Stimulated activated CD8-positive, alpha-beta memory T cell treated with anti-CD3 and anti-CD28 coated beads, Interleukin-4, amount 100 ng/mL, for 1 hour (primary cell): ENCODE measurements at places on chromosomes 3 and 15.

DNA sequence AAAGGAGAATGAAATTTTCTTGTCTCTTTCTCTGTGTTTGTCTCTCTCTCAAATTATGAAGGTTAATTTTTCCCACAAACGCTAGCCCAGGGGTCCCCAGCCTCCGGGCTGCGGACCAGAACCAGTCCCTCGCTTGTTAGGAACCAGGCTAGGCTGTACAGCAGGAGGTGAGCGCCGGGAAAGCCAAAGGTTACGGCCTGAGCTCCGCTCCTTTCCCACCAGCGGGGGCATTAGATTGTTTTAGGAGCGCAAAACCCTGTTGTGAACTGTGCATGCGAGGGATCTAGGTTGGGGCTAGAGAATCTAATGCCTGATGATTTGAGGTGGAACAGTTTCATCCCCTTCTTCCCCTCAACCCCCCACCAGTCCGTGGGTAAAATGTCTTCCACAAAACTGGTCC lies 74.7 kb upstream of the ZNF385D start:
- no peak for DNase-seq

DNA sequence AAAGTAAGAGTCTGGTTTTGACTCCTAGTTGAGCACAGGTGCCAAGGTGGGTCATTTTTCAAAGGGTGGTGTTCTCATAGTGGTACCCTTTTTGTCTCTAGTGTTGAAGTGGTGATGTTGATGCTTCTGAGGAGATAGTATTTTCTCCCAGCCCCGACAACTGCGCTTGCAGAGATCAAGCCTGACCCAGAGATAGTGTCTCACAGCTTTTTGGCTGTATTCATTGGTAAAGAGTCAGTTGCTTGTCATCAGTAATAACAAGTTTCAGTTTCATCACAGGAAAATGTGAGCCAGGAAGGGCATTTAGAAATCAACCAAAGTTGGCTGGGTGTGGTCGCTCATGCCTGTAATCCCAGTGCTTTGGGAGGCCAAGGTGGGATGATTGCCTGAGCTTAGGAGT lies 139.3 kb downstream of the NFKBIZ start:
- no peak for DNase-seq

DNA sequence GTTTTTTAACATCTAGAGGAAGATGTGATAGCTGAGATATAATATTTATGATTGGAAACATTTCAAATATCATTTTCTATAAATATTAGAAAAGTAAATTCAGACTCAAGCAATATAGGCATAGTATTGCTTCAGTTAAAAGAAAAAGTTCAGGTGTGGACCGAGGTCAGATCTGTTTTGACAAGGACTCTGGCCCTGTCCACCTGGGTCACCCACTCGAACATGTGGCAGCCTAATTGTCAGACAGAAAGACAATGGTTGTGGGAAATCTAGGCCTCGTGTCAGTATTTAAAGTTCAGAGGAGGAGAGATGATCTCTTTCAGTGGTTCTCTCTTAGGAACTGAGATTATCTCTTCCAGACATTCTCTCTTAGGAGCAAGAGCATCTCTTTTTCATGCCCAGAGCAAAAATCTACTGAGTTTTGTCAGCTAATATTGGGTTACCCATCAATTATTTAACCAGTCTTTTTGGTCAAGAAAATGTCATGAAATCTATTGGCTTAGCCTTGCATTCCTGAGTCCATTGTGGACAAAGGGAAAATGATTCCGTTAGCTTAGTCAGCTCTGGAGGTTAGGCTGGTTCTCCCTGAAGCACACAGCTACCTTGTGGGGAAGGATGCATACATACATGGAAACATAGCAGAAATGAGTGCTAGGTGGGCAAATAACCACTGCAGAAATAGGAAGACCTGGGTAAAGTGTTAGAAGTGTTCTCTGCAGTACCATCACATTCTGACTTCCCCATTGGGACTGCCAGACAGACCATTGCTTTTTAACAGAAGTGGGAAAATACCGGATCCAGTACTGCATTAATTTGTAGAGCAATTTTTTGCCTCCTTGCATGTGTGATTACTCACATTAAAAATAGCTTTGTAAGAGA lies 343.3 kb downstream of the GRM7 start:
- DNase-seq, result no peak

DNA sequence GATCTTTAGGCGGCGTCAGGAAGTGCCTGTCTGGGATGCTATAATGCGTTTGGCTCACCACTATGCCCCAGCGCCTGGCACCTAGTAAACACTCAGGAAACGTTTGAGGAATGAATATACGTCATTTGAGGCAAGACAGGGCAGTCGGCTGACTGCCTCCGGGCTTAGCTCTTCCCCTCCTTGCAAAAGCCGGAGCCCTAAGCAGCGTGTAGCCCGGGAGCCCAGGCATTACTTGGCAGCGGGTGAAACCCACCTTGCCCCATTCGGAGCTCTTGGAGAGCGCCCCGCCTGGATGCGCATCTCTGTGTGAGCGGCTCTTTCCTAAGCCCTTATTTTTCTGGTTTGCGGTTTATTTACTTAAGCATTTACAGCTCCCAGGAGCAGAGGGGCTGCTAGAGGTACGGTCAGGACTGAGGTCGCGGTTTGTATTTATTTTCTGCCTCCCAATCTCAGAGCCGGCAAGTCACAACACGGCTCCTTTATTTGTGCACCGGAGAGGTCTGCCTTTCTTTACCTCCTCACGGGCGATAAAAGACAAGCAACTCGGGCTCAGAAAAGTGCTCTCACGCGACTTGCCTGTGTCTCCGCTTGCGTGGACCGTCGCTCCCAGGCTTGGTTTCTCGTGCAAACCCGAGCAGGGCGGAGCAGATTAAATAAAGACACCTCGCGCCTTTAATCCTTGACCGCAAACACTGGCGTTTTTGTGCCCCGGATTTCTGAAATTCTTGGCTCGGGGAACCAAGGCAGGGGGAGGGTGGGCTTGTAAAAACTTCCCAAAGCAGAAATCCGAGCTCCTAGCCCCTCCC lies 737 bp upstream of the ITPR1 start:
- DNase-seq, result no peak

- no peak for DNase-seq
Measured at GRCh38 chr3:181711325-181712135, at the start of gene SOX2. Gene SOX2, plus strand, starts transcription at chr3:181711925. Its CDS starts 436 bp downstream, at chr3:181712361.

DNA sequence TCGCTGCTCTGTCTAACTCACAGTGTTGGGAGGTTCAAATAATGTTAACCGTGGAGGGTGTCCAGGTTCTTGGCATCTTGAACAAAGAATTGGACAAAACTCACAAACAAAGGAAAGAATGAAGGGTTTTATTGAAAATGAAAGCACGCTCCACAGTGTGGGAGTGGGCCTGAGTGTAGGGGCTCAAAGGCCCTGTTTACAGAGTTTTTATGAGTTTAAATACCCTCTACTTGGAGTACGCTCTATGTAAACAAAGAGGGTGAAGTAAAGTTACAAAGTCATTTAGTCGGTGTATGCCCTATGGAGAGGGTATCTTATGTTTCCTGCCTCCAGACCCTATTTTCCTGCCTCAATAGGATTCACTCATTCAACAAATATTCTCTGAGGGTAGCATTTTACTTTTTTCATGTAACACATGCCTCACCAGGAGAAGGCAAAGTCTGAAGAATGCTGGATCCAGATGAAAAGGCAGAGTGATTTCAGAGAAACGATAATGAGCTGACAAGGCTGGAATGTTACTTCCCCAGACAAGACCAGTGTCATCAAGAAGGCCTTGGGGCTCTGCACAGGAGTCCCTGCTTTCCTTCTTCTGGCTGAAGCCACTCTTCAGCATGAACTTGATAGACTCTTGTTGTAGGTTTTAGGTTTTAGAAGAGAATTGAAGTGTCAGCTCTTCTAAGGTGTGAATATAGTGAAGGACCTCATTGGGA lies 163.6 kb downstream of the FAM43A start:
- no peak for DNase-seq

- no peak for DNase-seq
Measured at GRCh38 chr3:54538346-54538745, 389.5 kb downstream of the LRTM1 start.
